Kidney (tissue), 22 donors: ENCODE measurements at places on chromosomes 16 and 17.

GRCh38 chr16:85524365-85524629, 88.8 kb upstream of the GSE1 start:
- no peak for DNase-seq

GRCh38 chr16:14364386-14365199, 265.5 kb downstream of the PARN start:
- peak; percentile 73 for DNase-seq

GRCh38 chr17:62572888-62573401, 54.5 kb upstream of the MRC2 start:
- peak; percentile 36 for DNase-seq

DNA sequence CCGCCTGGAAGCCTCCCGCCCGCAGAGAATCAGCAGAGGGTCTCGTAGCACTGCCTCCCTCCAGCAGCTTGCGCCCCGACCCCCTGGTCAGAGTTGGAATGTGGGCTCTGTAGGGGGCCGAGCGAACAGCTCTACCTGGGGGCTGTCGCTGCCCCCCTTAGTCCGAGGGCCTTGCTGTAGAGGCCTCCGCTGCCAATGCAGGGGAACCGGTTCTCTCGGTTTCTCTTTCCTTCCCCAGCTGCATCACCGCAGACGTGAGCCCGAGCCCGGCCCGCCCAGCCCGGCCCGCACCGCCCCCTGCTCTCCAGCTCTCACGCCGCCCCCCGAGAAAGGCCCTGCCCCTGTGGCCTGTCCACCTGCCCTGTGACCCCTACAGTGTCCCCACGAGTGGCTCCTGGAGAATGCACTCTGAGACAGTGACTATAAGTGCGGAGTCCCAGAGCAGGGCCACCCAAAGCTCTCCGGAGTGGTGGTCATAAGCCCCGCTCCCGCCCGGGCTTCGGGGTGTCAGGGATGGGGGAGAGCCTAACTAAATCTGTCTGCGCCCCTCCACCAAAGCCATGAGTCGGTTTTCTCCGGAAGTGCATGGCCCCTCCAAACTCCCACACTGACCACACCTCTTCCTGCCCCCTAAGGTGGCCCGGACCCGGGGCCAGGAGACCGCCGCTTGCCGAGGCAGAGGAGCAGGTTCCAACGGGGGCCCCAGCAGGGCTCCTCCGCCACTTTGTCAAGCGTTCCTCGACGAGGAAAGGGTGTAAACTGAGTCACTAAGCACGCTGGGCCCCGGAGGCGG, 1.7 kb downstream of the ARHGAP27 start:
- peak; percentile 76 for DNase-seq

DNA sequence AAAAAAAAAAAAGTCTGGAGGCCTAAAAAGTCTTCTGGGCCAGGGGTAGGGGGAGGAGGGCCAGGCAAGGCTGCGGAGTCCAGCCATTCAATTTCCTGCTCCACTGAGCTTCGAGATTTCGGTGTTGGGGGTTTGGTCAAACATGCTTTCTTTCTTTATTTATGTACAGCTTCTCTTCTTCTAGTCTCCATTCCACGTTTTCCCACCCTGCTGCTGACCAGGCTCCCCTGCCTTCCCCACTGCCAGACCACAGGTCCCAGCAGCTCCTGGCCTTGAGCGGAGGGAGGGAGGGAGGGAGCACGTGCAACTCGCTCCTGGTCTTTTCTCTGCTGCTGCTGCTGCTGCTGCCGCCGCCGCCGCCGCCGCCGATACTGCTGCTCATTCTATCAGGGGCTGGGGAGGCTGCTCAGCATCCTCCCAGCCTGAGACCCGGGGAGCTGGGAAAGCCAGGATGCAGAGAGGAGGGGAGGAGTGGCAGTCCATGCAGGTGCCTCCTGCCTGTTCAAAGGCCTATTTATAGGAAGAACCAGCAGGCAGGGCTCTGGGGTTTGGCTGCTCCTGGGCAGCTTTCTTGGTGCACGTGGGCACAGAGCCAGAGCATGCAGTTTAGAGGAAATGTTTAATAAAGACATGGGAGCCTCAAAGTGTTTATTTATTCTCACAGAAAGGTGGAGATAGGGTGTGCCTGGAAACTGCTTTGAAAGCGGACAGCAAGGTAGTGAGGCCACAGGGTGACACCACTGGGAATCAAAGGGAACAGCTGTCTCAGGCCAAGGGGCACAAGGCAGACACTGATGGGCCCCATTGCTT, 23.4 kb upstream of the ZFHX3 start:
- peak; percentile 91 for DNase-seq

GRCh38 chr17:4509923-4510617, 11.4 kb downstream of the SPNS2 start:
- no peak for DNase-seq

DNA sequence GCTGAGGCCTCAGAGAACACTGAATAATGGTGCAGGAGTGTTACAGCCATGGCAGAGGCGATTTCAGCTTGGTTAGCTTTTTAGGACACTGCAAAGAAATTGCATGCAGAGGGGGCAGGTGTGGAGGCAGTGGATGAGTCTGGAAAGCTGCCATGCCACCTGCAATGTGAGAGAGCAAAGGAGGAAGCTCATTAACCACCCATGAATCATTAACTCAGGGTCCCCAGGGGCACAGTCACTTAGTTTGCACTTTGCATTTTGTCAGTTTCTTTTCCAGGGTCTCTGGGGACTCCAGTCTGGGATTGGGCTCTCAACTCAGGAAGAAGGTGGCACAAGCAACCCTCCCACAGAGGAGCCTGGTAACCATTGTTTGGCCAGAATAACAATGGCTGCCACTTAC, 132.9 kb downstream of the USP31 start:
- peak; percentile 85 for DNase-seq

DNA sequence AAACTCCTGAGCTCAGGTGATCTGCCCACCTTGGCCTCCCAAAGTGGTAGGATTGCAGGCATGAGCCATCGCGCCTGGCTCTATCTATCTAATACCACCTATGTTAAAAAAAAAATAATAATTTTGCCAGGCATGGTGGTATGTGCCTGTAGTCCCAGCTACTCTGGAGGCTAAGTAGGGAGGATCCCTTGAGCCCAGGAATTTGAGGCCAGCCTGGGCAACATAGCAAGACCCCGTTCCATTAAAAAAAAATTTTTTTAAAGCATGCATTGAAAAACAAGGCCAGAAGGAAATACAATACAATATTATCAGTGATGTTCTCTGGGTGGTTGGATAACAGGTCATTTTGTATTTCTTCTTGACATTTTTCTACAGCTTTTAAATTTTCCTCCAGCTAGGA, 45.2 kb upstream of the HELZ start:
- no peak for DNase-seq

DNA sequence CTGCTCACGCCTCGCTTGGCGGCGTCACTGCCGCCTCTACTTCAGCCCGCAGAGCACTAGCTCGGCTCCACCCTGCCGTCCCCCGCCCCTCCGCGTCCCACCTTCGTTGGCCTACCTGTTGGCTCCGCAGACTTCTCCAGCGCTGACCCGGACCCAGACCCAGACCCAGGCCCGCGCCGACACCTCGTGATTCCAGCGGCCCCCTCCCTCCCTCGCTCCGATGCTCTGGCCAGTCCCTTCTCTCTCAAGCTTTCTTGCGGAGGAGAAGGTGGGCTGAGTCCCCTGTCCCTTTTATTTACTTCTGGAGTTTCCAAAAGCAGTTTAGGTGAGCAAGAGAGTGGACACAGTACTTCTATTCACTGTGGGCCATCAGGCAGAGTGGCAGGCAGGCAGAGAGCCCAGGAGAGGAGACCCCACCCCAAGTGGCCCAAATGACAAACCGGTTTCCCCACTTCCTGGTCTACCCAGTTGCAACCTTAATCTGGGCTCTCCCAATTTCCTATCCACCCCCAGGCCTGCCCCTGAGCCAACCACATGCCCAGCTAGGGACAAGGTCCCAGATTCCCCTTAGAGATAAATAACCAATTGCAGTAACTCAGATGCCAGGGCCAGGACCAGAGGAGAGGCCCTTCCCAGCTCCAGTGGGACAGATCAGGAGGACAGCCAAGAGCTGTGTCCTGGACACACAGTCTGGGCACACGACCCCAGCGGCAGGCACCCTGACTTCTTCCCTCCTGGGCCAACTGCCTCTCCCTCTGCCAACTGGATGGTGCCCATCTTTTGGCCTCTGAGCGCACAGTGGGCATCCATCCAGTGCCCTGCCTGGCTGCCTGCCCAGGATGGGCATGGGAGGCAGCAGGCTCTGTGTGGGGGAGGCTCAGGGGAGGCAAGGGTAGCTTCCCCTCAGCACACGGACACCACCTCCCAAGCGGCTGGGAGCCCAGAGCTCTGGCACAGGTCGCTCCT, 1.2 kb upstream of the SRCIN1 start:
- DNase-seq: no peak
